ENCODE measurements at places on chromosomes 2 and 18. TPM values are rescaled to one million over a fixed set of nuclear protein-coding genes. Genes with fewer than 3 reads are reported as not detected.

DNA sequence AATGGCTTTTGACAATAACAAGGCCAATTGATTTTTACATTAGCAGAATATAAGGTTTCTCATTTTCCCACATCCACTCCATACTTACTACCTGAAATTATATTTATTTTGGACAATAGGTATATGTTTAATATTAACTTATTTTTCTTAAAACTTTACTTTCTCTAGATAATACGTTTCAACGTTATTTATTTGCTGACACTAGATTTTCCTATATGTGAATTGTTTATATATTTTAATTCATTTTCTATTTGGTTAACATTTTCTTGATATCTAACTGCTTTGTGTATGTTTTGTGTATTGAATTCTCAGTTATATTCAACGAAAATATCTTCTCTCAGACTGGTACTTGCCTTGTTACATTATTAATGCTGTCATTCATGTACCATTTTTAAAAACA, 199.9 kb upstream of the TMEFF2 start:
- no peaks in the 10 kb centered on the region for H3K36me3 ChIP-seq
- H3K4me3 ChIP-seq, result no peak overlapping the region
- DNase-seq, result no peak
- H3K4me1 ChIP-seq, result no peaks in the 10 kb centered on the region

GRCh38 chr18:49915352-49915751, 102.0 kb upstream of the ACAA2 start:
- DNase-seq, result no peak
- no peaks in the 10 kb centered on the region for H3K27me3 ChIP-seq
- H3K36me3 ChIP-seq, result no peaks in the 10 kb centered on the region

- DNase-seq, result no peak
- no peak overlapping the region for H3K4me3 ChIP-seq
- no peak overlapping the region for H3K27ac ChIP-seq
- H3K36me3 ChIP-seq, result no peaks in the 10 kb centered on the region
Measured at GRCh38 chr18:374721-375168, 106.9 kb upstream of the THOC1 start.

GRCh38 chr2:153222231-153223165, 256.1 kb downstream of the RPRM start:
- H3K4me3 ChIP-seq, result no peak overlapping the region
- H3K4me1 ChIP-seq, result no peaks in the 10 kb centered on the region
- no peak for DNase-seq
- no peaks in the 10 kb centered on the region for H3K27me3 ChIP-seq
- H3K36me3 ChIP-seq, result no peaks in the 10 kb centered on the region

- no peak overlapping the region for H3K4me3 ChIP-seq
- DNase-seq, result no peak
- no peak overlapping the region for H3K27ac ChIP-seq
- no peaks in the 10 kb centered on the region for H3K36me3 ChIP-seq
- H3K4me1 ChIP-seq, result no peaks in the 10 kb centered on the region
Measured at GRCh38 chr2:163849756-163850435, 114.1 kb upstream of the FIGN start.

DNA sequence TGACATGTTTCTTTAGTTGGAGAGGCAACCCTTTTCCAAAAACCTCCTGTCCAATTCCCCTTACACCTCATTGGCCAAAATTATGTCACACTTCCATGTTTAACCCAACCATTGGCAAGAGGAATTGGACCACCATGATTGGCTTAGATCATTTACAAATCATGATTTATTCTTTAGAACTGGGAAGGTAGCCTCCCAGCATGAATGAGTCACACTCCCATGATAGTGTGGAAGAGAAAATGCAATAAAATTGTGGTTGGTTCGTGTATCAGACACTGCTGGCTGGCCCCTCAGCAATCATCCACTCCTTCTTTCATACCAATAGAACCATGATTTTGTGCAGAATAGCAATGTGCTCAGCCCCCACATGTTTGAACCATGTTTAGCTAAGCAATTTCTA, 156.6 kb upstream of the ACVR2A start:
- H3K27ac ChIP-seq, result no peak overlapping the region
- H3K4me1 ChIP-seq, result no peaks in the 10 kb centered on the region
- no peak overlapping the region for H3K4me3 ChIP-seq
- no peaks in the 10 kb centered on the region for H3K27me3 ChIP-seq

GRCh38 chr2:188601927-188602326, 310.3 kb downstream of the GULP1 start:
- H3K27me3 ChIP-seq, result no peaks in the 10 kb centered on the region
- H3K4me1 ChIP-seq, result no peaks in the 10 kb centered on the region
- DNase-seq, result no peak
- H3K4me3 ChIP-seq, result no peak overlapping the region
- H3K36me3 ChIP-seq, result no peaks in the 10 kb centered on the region

- no peak overlapping the region for H3K27ac ChIP-seq
- DNase-seq, result no peak
- H3K27me3 ChIP-seq, result no peaks in the 10 kb centered on the region
- H3K4me3 ChIP-seq, result no peak overlapping the region
- H3K4me1 ChIP-seq, result no peaks in the 10 kb centered on the region
- H3K36me3 ChIP-seq, result no peaks in the 10 kb centered on the region
Measured at GRCh38 chr2:68330691-68331090, 10.9 kb upstream of the CNRIP1 start.

DNA sequence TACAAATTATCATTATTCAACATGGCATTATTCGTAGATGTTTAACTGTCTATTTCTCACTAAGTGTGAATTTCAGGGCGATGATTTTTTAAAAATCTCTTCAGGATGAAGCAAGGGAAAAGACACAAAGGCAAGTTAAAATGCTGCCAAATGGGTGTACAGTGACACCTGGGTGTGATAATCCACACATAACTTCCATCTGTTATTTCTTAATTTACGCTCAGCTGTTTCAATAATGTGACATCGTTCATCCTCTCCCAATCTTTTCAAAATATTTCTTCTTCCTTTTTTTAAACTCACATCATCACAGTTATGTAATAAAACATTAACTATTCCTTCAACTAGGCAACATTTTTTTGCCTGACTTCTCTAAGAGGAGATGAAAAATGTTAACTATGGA, 10.6 kb downstream of the PDE1A start:
- no peak overlapping the region for H3K27ac ChIP-seq
- no peaks in the 10 kb centered on the region for H3K4me1 ChIP-seq
- no peak for DNase-seq
- H3K4me3 ChIP-seq, result no peak overlapping the region
- no peaks in the 10 kb centered on the region for H3K27me3 ChIP-seq

DNA sequence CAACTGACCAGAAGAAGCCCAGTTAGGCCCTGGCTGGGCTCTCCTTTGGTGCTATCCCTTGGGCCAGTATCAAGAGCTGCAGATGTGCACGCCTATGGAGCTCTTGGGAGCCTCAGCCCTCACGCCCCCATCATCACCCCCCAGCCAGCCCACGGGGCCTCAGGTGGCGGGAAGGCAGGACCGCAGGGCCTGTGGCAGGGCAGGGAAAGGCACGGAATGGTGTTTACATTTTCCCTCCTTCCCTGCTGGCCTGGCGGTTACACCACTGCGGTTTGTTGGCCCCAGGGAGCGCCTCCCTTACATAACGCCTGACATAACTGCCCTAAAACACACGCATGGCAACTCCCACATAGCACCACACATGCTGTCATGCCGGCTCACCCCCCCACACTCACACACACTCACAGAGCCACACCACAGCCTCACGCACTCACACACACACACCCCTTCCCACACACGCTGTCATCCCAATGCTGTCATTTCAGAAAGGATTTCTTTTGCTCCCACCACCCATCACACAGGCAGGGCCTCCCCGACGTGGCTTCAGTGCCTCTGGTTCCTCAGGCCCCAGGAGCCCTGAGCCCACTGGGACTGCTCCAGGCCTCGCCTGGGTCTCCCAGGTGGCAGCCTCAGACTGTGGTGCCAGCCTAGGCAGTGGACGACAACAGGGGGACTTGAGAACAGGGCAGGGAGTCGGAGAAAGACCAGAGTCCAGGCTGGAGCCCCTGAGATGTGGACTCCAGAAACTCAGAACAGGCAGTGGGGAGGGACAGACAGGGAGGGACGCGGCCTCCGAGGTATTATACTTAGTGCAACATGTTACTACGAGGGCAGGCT, 15.7 kb downstream of the ZFP36L2 start:
- no peaks in the 10 kb centered on the region for H3K27me3 ChIP-seq
- peak overlapping the region; percentile 76 for H3K27ac ChIP-seq
- H3K36me3 ChIP-seq, result no peaks in the 10 kb centered on the region
- peak; percentile 84 for DNase-seq
- H3K4me3 ChIP-seq, result no peak overlapping the region
- peaks cover 11% of the 10 kb centered on the region for H3K4me1 ChIP-seq

GRCh38 chr2:191374366-191374765, 129.2 kb downstream of the MYO1B start:
- H3K27ac ChIP-seq, result no peak overlapping the region
- no peaks in the 10 kb centered on the region for H3K27me3 ChIP-seq
- H3K36me3 ChIP-seq, result no peaks in the 10 kb centered on the region
- DNase-seq, result no peak

DNA sequence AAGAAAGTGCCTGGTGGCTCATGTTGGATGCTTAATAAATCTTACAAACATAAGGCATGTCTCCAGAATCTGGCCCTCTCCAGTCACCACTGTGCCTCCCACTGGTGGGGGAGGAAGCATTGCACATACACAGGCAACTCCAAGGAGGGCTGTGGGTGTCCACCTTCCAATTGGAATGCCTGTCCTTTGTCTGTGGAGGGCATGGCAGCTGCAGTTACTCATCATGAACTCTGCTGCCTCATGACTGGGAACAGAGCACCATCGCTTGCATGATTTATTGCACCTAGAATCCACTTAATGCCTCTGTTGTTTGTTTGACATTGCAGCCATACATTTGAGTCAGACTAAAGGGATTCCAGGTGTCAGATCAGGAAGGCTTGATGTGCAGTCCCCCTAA, 278.9 kb downstream of the PRKCE start:
- H3K4me3 ChIP-seq, result no peak overlapping the region
- H3K4me1 ChIP-seq, result no peaks in the 10 kb centered on the region
- no peaks in the 10 kb centered on the region for H3K27me3 ChIP-seq
- DNase-seq, result no peak
- H3K27ac ChIP-seq, result no peak overlapping the region

- no peak overlapping the region for H3K27ac ChIP-seq
- H3K27me3 ChIP-seq, result no peaks in the 10 kb centered on the region
- H3K36me3 ChIP-seq, result no peaks in the 10 kb centered on the region
- no peak for DNase-seq
- H3K4me3 ChIP-seq, result no peak overlapping the region
Measured at GRCh38 chr2:104854498-104855220, 744 bp downstream of the POU3F3 start.

DNA sequence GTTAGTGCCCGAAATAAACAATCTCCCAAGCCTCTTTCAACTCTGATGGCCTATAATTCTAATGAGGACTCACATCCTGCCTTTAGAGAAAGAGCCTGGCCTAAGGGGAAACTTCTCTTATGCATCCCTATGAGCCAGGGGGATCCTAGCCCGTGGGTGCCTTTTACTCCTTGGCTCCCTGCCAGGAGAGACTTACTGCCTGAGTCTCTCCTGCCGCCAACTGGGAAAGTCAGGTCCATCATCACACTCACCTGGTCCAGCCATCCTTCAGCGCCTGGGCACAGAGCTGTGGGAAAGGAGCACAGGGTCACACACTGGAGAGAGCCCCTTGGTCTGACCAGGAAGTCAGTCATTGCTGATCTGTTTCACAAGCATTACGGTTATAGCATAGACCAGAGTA, 24.1 kb downstream of the ENOSF1 start:
- H3K4me1 ChIP-seq, result peaks cover 4% of the 10 kb centered on the region
- DNase-seq, result no peak
- no peaks in the 10 kb centered on the region for H3K36me3 ChIP-seq
- H3K4me3 ChIP-seq, result no peak overlapping the region

GRCh38 chr2:240960971-240961876, 37.2 kb upstream of the SNED1 start:
- DNase-seq, result no peak
- H3K27me3 ChIP-seq, result no peaks in the 10 kb centered on the region
- no peaks in the 10 kb centered on the region for H3K36me3 ChIP-seq
- peak overlapping the region; percentile 83 for H3K27ac ChIP-seq

GRCh38 chr2:121167411-121167810, 117.6 kb downstream of the TFCP2L1 start:
- no peak overlapping the region for H3K27ac ChIP-seq
- no peaks in the 10 kb centered on the region for H3K36me3 ChIP-seq
- H3K27me3 ChIP-seq, result no peaks in the 10 kb centered on the region
- DNase-seq, result no peak

- H3K36me3 ChIP-seq, result no peaks in the 10 kb centered on the region
- H3K4me3 ChIP-seq, result no peak overlapping the region
- H3K27me3 ChIP-seq, result no peaks in the 10 kb centered on the region
- no peak for DNase-seq
Measured at GRCh38 chr18:61076986-61077385, 256.2 kb upstream of the CDH20 start.

GRCh38 chr2:20677301-20678085, 10.5 kb downstream of the GDF7 start:
- no peaks in the 10 kb centered on the region for H3K4me1 ChIP-seq
- no peak overlapping the region for H3K27ac ChIP-seq
- H3K4me3 ChIP-seq, result no peak overlapping the region
- H3K27me3 ChIP-seq, result peaks cover under 1% of the 10 kb centered on the region
- DNase-seq, result no peak
- H3K36me3 ChIP-seq, result no peaks in the 10 kb centered on the region

GRCh38 chr2:60741576-60741975, 14.5 kb upstream of the PAPOLG start:
- H3K4me1 ChIP-seq, result no peaks in the 10 kb centered on the region
- no peaks in the 10 kb centered on the region for H3K27me3 ChIP-seq
- DNase-seq, result no peak

GRCh38 chr18:57389271-57389670, 36.9 kb downstream of the ST8SIA3 start:
- no peak overlapping the region for H3K4me3 ChIP-seq
- no peaks in the 10 kb centered on the region for H3K27me3 ChIP-seq
- DNase-seq, result no peak
- no peak overlapping the region for H3K27ac ChIP-seq
- H3K36me3 ChIP-seq, result no peaks in the 10 kb centered on the region

- H3K4me3 ChIP-seq, result no peak overlapping the region
- no peaks in the 10 kb centered on the region for H3K4me1 ChIP-seq
- no peak for DNase-seq
- H3K27me3 ChIP-seq, result no peaks in the 10 kb centered on the region
- no peak overlapping the region for H3K27ac ChIP-seq
Measured at GRCh38 chr2:45637440-45637839, 14.0 kb upstream of the PRKCE start.

GRCh38 chr2:2528846-2529245, 197.8 kb upstream of the MYT1L start:
- no peak overlapping the region for H3K27ac ChIP-seq
- no peak overlapping the region for H3K4me3 ChIP-seq
- H3K4me1 ChIP-seq, result no peaks in the 10 kb centered on the region
- no peaks in the 10 kb centered on the region for H3K27me3 ChIP-seq
- no peak for DNase-seq

GRCh38 chr2:131094463-131095281, 1.4 kb upstream of the FAM168B start:
- no peaks in the 10 kb centered on the region for H3K27me3 ChIP-seq
- no peak overlapping the region for H3K4me3 ChIP-seq
- H3K4me1 ChIP-seq, result no peaks in the 10 kb centered on the region
- no peak for DNase-seq
- H3K36me3 ChIP-seq, result no peaks in the 10 kb centered on the region

- H3K4me3 ChIP-seq, result no peak overlapping the region
- H3K27ac ChIP-seq, result no peak overlapping the region
- no peaks in the 10 kb centered on the region for H3K4me1 ChIP-seq
- DNase-seq, result no peak
- H3K36me3 ChIP-seq, result no peaks in the 10 kb centered on the region
- H3K27me3 ChIP-seq, result no peaks in the 10 kb centered on the region
Measured at GRCh38 chr2:108942888-108943287, 46.1 kb downstream of the EDAR start.

CYS1 gene
- 21.5 TPM for total RNA-seq

NT5C1B gene
- total RNA-seq, result not detected

CYTIP gene
- 2.7 TPM for total RNA-seq

SKA1 gene
- not detected for total RNA-seq
